ENCODE measurements at places on chromosomes 2 and 18. TPM values are rescaled to one million over a fixed set of nuclear protein-coding genes. Genes with fewer than 3 reads are reported as not detected.

The SEMA4F gene
- 16.5 TPM for total RNA-seq

The YES1 gene
- total RNA-seq, result 13.8 TPM

- H3K4me3 ChIP-seq, result no peak overlapping the region
- no peaks in the 10 kb centered on the region for H3K27me3 ChIP-seq
- H3K4me1 ChIP-seq, result no peaks in the 10 kb centered on the region
- no peaks in the 10 kb centered on the region for H3K36me3 ChIP-seq
Measured at GRCh38 chr18:22912835-22913234, 20.3 kb upstream of the RBBP8 start.

DNA sequence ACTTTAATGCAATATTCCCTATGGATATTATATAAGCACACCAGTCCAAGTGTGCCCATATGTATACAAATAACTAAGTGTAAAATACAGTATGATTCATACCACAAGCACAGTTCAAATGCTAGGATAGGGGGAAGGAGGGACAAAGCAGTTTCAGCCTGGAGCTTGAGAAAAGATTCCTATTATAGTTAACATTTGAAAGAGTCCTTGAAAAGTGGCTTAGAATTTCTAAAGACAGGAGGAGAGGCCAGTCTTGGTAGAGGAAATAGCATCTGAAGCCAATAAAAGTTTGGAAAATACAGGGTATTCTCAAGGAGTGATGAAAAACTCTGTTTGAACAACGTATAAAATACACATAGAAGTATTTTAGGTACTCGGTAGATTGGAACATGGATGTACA, 173.4 kb upstream of the CWC22 start:
- peaks cover 2% of the 10 kb centered on the region for H3K27me3 ChIP-seq
- H3K4me1 ChIP-seq, result no peaks in the 10 kb centered on the region
- no peaks in the 10 kb centered on the region for H3K36me3 ChIP-seq
- no peak overlapping the region for H3K27ac ChIP-seq
- DNase-seq, result no peak
- H3K4me3 ChIP-seq, result no peak overlapping the region

- H3K27ac ChIP-seq, result peak overlapping the region; percentile 84
- H3K27me3 ChIP-seq, result no peaks in the 10 kb centered on the region
- peaks cover 30% of the 10 kb centered on the region for H3K4me1 ChIP-seq
- no peaks in the 10 kb centered on the region for H3K36me3 ChIP-seq
Measured at GRCh38 chr18:79393635-79394533, 1.8 kb upstream of the NFATC1 start.

- H3K36me3 ChIP-seq, result no peaks in the 10 kb centered on the region
- H3K27ac ChIP-seq, result no peak overlapping the region
- DNase-seq, result no peak
- H3K4me1 ChIP-seq, result no peaks in the 10 kb centered on the region
- H3K4me3 ChIP-seq, result no peak overlapping the region
- H3K27me3 ChIP-seq, result no peaks in the 10 kb centered on the region
Measured at GRCh38 chr2:142531377-142531776, 346.1 kb upstream of the KYNU start.

GRCh38 chr2:22855081-22855480, 529.9 kb upstream of the KLHL29 start:
- H3K27ac ChIP-seq, result no peak overlapping the region
- peaks cover 13% of the 10 kb centered on the region for H3K27me3 ChIP-seq
- no peaks in the 10 kb centered on the region for H3K4me1 ChIP-seq
- H3K36me3 ChIP-seq, result no peaks in the 10 kb centered on the region
- DNase-seq, result no peak

GRCh38 chr2:191031256-191031655, 17.3 kb upstream of the STAT1 start:
- no peaks in the 10 kb centered on the region for H3K27me3 ChIP-seq
- peak overlapping the region; percentile 86 for H3K27ac ChIP-seq
- H3K4me3 ChIP-seq, result no peak overlapping the region

GRCh38 chr2:26982102-26982742, 11.8 kb downstream of the MAPRE3 start:
- H3K4me3 ChIP-seq, result no peak overlapping the region
- DNase-seq, result no peak
- H3K27me3 ChIP-seq, result no peaks in the 10 kb centered on the region
- no peaks in the 10 kb centered on the region for H3K4me1 ChIP-seq

DNA sequence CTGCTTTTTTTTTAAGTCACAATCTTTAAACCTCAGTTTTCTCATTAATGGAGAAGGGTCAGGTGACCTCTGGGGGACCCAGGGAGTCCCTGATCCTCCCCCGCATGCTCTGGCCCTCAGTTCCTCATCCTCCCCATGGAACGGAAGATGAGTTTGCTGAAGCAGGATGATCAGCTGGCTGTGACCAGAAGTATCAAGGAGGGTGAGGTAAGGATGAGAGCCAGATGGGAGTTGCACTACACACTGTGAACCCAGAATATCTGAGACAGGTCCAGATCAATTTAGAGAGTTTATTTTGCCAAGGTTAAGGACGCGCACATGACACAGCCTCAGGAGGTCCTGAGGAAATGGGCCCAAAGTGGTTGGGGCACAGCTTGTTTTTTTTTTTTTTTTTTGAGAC, 3.8 kb downstream of the CATIP start:
- H3K27me3 ChIP-seq, result no peaks in the 10 kb centered on the region
- no peak overlapping the region for H3K4me3 ChIP-seq
- DNase-seq, result no peak
- H3K27ac ChIP-seq, result no peak overlapping the region
- peaks cover 6% of the 10 kb centered on the region for H3K4me1 ChIP-seq

GRCh38 chr2:158777077-158777476, 18.0 kb upstream of the DAPL1 start:
- H3K36me3 ChIP-seq, result no peaks in the 10 kb centered on the region
- H3K27me3 ChIP-seq, result no peaks in the 10 kb centered on the region
- no peak overlapping the region for H3K27ac ChIP-seq
- no peak for DNase-seq
- no peaks in the 10 kb centered on the region for H3K4me1 ChIP-seq

DNA sequence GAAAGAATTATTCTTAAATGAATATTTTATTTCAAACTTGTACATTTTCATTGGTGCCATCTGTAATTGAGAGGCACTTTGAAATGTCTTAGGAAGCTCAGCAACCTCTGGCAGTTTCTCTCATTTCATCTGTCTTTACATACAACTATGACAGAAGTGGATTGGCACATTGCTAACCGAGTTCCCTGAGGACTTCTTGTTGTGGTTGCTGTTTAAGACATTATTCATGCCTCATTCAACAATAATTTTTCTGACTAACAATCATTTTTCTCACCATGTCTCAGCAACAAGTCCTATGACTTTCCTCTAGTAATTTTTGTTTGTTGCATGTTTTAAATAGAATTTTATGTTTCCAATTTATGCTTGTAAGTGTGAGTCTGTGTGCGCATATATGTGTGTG, 284.0 kb upstream of the CWC22 start:
- no peak overlapping the region for H3K4me3 ChIP-seq
- H3K36me3 ChIP-seq, result no peaks in the 10 kb centered on the region
- H3K27ac ChIP-seq, result no peak overlapping the region
- H3K27me3 ChIP-seq, result no peaks in the 10 kb centered on the region
- no peaks in the 10 kb centered on the region for H3K4me1 ChIP-seq

DNA sequence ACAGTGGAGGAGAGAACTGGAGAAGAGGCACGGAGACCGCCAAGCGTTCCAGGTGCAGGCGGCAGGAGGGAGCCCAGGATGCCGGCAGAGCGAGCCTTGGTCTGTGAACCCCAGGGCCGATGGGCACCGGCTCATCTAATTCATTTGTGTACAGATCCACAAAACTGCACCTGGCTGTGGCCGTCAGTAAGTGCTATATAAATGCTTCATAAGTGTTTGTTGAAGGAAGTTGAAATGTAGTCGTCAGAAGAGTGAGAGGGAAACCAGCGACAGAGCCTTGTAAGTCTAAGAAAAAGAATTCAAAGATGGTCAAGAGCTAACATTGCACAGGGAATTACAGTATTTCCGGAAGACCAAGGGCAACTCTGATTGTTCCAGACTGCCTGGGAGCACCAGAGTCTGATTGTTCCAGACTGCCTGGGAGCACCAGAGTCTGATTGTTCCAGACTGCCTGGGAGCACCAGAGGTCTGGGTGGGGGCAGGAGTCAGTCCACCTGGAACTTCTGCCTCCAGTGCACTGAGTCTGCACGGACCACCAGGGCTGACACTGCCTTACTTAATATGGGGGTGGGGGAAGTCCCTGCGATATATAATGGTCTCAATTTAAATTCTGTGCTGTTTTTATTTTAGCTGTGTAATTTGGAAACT, 112.3 kb downstream of the BCL2 start:
- H3K27ac ChIP-seq, result peak overlapping the region; percentile 81
- peak overlapping the region; percentile 92 for H3K4me3 ChIP-seq
- H3K4me1 ChIP-seq, result peaks cover 65% of the 10 kb centered on the region
- peaks cover 4% of the 10 kb centered on the region for H3K36me3 ChIP-seq
- no peak for DNase-seq

DNA sequence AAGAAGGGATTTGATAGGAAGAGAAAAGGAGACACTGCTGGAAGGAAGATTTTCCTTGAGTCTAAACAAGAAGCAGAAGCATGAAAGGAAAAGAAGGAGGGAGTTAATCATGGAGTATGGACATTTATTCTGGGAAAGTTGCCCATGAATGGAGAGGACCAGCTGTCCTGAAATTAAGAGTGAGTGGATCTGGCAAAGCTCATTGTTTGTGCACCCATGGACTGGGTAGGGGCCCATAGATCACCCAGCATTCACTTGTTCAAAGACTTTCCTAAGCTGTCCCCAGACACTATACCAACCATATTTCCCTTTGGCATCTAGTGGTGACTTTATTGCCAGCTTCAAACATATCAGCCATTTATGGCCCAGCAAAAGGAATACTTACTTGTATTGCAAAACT, 422.7 kb downstream of the FBXO15 start:
- H3K4me3 ChIP-seq, result no peak overlapping the region
- H3K4me1 ChIP-seq, result no peaks in the 10 kb centered on the region
- H3K36me3 ChIP-seq, result no peaks in the 10 kb centered on the region
- no peak for DNase-seq

DNA sequence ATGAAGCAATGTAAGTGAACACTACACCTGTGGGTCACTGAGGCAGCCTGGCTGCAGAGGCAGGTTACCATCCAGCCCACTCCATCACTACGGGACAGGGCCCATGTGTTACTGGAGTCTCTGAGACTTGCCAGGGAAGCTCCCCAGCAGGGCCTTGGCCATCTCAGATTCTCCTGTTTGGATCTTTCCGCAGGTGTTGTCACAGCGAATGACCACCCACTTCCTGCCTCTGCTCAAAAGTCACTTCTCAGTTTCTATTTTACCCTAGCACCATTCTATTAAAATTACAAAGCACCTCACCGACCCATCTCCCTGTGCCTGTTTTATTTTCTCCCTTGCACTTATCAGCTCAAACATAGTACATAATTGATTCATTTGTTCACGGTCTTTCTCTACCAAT, 34.5 kb upstream of the L3MBTL4 start:
- DNase-seq, result no peak
- H3K4me3 ChIP-seq, result no peak overlapping the region
- no peaks in the 10 kb centered on the region for H3K27me3 ChIP-seq
- no peaks in the 10 kb centered on the region for H3K4me1 ChIP-seq
- no peaks in the 10 kb centered on the region for H3K36me3 ChIP-seq

GRCh38 chr2:196924051-196924450, 2.5 kb downstream of the PGAP1 start:
- H3K36me3 ChIP-seq, result peaks cover 5% of the 10 kb centered on the region
- H3K4me3 ChIP-seq, result peak overlapping the region; percentile 96
- H3K27ac ChIP-seq, result no peak overlapping the region
- peaks cover 1% of the 10 kb centered on the region for H3K27me3 ChIP-seq

Data from naive thymus-derived CD8-positive, alpha-beta T cell (primary cell).